ENCODE measurements at places on chromosomes 7 and 10.

DNA sequence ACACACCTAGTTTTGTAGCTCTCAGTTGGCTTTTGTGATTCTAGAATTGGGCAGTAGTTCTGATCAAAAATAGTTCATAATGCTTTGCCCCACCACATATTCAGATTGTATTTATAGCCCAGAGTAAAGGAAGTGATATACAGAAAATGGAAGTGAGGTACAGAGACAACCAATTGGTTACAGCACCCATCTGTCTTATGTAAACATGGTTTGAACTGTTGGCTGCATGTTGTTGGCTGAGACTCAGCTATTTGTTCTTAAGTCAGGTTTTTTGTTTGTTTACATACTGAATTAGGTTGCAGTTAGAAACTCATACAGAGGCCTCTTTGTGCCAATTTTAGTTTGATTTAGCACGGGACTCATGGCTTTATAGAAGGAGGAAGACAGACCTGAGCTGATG lies 158.9 kb upstream of the GPR26 start:
- DNase-seq: no peak

GRCh38 chr7:154912871-154913637 lies 89.9 kb downstream of the PAXIP1 start:
- no peak for DNase-seq

DNA sequence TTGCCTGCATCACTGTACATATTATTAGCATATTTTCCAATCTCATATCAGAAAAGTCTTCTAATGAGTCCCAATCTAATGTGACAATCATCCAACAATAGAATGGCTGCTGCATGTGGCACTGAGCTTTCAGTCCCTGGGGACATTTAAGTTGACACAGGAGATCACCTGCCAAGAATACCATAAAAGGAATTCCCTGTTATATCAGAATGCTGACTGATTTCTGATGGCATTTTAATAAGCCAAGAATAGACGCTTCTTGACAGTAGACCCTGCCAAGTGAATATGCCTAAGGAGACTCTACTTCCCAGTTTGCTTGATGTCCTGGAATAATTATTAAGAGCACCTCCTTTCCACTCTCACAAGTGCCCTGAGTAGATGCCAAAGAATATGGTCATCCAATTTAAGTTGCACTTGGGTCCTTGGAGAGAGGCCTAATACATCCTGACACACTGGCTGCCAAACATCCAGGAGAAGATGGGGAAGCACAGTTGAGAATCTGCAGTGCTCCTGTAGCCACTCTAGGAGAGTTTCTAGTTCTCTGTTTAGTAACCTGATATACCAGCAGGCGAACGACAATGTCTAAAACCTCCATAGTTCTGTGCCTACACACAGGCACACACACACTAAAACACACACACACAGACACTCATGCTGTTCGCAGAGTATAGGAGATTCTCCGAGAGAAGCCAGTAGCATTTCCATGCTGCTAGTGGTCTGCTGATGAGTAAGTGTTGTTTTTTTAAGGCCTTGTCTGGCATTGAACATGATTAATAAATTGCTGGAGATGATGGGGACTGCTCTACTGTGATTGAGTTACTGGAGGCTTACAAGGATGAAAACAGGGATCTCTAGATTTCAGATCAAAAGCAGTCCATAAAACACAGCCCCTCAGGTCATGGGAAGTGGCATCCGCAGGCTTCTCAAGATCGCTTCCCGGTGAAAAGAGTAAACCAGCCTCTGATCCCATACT lies 369.6 kb downstream of the KCNMA1 start:
- no peak for DNase-seq

- DNase-seq: no peak
Observed at GRCh38 chr7:157596471-157596870, 259.7 kb downstream of the DNAJB6 start.

GRCh38 chr7:27647046-27647445 lies 15.6 kb downstream of the HIBADH start:
- DNase-seq: no peak

DNA sequence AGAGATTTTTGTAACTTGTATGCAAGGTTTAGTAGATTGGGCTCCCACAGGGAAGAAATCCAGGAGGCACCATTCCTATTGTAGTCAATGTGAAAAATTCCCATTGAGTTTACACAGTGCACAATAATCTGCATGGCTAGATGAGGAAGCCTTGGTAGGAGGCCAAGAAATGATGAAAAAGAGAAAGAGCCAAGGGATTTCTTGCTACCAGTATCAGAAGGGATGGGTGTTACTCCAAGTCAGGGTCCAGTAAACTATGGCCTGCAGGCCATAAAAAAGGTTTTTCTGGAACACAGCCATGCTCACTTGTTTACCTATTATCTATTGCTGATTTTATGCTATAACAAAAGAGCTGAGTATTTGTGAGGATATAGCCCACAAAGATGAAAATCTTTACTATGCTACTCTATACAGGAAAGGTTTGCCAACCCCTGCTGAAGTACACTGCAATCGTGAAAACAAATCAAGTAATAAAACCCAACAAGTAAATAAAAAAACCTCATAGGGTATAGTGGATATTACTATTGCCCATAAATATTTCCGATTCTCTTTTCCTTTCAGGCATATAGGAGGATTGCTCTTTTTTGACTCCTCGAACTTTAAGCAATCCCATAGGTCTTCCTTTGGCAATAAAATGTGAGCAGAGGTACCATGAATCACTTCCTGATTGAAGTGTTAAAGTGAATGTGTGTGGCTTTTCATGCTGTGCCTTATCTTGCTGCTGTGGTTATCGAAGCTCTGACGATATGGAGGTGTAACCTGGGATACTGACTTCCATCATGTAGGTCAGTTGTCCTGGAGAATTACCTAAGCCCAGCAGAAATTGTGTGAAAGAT lies 256.3 kb upstream of the MAGI2 start:
- no peak for DNase-seq

- DNase-seq: no peak
Observed at GRCh38 chr10:21727452-21728168, 193.6 kb downstream of the MLLT10 start.

- no peak for DNase-seq
Observed at GRCh38 chr7:13115157-13115772, 427.8 kb downstream of the ARL4A start.

DNA sequence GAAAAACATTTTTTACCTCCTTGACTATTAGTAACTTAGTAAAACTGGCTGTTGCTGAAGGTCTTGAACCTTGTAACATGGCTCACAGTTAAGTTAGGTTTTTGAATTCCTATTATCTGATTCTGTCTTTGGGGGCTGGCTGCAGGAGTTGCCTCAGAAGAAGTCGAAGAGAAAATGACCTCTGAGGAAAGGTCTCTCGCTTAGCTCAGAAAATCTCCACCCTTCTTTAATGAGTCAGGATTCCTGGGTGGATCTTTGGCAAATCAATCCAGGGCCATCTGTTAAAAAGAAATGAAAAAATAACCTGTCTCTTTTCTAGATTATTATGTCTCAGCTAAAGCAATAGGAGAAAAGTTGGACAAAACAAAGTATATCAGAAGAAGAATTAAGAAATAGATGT lies 267.8 kb upstream of the SEMA3C start:
- no peak for DNase-seq

DNA sequence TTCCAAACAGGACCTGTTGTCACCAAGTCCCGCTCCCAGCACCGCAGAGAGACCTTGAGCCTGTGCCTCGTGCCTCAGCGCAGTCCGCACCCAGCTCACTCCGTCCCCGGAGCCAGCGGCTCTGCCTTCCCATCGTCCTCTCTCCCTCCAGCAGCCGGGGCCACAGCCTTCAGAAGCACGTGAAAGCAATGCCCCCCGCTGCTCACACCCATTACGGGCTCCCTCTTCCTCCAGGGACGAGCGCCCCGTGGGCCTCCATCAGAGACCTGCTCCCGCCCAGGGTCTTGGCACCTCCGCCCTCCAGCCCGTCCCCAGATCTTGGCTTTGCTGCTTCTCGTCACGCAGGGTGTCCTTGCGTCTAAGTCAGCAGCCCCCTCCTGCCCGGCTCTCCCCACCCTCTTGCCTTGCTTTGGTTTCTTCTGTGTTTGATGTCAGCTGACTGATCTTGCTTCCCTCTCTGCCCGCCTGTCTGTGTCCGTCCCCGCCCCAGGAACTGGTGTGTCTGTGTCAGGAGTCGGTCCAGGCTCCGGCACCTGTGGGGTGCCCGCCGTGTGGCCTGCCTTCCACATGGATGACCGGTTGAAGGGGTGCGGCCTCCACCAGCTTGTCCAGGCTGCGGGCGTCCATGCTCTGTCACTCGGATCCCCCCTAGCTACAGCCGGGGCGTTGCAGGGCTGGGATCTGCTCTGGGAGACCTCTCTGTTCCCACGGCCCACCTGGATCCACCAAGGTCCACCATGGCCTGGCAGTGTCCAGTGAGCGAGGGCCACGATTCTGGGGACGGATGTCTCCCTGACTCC lies 61.9 kb downstream of the FOXL3 start:
- DNase-seq: no peak

DNA sequence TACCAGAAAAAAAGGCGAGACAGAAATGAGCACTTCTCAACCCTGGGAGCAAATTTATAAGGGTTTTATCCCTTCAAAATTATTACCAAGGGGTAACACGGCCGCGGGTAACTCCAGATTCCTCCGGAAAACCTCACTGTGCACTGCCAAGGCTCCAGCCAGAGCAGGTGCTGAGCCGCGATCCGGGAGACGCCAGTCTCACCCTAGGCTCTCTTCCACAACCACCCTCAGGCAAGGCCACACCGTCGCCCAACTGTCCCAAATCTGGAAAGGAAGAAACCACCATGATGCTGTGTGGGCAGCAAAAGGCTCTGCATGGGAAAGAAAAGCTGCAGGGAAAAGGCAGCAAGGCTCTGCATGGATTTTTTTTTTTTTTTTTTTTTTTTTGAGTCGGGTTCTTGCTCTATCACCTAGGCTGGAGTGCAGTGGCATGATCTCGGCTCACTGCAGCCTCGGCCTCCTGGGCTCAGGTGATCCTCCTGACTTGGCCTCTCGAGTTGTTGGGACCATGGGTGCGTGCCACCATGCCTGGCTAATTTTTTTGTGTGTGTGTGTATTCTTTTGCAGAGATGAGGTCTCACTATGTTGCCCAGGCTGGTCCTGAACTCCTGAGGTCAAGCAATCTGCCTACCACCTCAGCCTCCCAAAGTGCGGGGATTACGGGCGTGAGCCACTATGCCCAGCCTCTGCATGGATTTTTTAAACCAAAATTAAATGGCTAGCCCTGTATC lies 39.0 kb downstream of the MAD1L1 start:
- no peak for DNase-seq

DNA sequence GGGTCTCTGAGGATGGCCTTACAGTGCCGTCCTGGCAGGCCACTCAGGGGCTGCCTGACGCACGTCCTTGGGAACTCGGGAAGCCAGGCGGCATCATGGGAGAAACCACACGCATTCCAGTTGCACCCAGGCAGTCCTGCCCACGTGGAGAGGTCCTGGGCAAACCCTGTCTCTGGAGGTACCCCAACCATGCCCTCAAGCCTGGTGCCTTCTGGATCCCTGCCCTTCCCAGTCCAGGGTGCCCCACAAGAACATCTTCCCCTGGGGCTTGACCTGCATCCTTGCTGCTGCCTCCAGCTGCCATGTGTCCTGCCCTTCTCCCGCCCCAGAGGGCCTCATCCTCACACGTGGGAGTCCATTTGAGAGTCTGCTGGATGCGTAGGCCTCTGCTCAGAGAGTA lies 200.3 kb upstream of the PPP2R2D start:
- no peak for DNase-seq

- no peak for DNase-seq
Observed at GRCh38 chr7:157149317-157149716, 10.6 kb downstream of the UBE3C start.

- no peak for DNase-seq
Observed at GRCh38 chr7:123746931-123747488, 1.8 kb downstream of the WASL start.

GRCh38 chr7:67402280-67402679 lies 405.6 kb downstream of the TYW1 start:
- DNase-seq: no peak

GRCh38 chr10:122480146-122480833 lies 18.9 kb downstream of the HTRA1 start:
- no peak for DNase-seq

DNA sequence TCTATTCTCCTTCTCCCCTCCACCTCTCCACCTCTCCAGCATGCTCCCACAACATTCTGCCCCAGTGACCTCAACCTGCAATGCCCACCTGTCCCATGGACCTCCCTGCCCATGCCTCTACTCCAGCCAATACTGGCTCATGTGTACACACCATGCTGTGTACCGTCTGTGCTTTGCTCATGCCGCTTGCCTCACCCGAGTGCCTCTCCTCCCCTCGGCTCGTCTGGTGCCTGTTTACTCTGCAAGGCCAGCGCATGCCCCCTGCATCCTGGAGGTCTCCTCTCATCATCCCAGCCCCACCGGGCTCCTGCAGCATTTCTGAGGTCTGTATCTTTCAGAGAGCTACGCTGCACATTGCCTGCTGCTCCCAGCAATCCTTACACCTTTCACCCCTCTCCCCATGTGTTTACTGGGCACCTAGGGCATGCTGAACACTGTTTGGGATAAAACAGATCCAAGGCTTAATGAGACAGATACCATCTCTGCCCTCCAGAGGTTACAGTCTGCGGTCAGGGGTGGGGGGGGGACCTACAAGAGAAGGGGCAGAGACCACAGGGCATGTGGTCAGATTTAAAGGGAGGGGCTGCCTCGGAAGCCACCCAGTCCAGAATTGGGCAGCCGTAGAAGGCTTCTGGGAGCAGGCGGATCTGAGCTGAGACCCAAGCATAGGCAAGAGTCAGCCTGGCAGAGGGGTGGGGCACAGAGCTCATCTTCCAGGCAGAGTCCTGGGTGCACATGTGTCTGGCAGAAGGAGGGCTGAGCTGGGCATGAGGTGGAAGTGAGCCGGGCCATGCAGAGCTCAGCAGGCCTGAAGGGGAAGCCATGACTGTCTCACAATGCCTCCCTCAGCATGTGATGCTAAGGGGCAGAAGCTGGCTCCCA lies 29.6 kb upstream of the PSAP start:
- no peak for DNase-seq

DNA sequence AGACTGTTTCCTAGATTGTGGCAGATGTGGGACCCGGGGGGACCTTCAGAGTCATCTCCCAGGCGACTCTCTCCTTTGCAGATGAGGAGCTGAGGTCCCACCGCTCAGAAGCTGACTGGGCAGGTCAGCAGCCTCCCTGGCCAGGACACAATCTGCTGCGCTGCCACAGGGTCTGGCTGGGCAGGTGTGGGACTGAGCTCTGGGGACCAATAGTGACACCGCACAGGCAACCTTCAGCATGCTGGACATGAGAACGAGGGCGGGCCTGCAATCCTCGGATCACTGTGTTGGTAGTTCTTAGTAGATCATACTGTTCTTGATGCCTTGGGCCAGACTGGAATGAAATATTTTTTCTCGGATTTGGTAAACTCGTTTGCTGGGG lies 20.5 kb upstream of the CRYGN start:
- peak; percentile 58 for DNase-seq

DNA sequence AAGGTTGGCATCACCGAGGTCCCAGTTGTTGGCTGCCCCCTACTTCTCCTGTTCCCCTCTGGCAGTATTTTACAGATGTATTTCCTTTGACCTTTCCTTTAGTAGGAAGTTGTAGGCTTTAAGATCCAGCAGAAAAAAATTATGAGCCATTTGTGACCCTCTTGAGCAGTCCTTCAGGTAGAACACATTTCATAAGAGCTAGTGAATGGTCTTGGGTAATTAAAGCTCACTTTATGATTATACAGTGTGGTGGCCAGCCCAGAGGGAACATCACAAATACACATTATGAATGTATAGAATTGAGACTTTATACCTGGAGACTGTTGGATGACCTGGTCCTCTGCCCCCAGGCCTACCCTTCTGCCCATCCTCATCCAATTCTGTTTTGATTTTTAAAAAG lies 57.0 kb downstream of the KAT6B start:
- DNase-seq: no peak

GRCh38 chr7:150715738-150716137 lies 675 bp upstream of the GIMAP1 start:
- no peak for DNase-seq
